NCI-H2081 treated with DMSO at 0.1 percent for 48 hours (cell line): ENCODE measurements at places on chromosomes 6 and 20.

DNA sequence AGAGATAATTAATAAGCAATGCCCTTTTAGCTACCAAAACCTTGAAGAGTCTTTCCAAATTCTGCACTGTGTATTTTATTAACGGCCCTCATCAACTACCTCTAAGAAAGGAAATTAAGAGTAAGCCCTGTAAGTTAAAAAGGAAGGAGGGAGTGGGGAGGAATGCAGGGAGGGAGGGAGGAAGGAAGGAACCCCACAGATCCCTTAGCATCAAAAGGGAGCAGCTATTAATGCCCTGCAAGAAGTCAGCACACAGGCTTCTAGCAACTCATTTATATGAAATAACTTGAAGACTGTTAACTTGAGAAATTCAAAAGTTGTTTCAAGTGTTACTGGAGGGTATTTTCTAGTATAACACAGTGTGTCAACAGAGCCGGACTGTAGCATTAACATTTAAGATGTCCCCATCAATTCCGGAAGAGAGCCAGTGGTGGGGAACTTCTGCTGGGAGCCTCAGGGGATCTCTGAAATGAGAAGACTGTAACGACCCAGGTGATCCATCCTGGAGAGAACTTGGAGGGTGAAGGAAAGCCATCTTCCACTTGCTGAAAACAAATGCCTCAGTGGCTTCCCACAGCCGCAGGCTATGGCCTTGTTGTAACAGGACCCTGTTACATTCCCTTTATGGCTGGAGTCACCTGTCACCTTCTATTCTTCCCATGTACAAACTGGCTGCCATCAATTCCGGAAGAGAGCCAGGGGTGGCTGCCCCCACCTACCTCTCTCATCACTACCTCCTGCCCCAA lies 33.2 kb downstream of the SLC22A23 start:
- DNase-seq: no peak

DNA sequence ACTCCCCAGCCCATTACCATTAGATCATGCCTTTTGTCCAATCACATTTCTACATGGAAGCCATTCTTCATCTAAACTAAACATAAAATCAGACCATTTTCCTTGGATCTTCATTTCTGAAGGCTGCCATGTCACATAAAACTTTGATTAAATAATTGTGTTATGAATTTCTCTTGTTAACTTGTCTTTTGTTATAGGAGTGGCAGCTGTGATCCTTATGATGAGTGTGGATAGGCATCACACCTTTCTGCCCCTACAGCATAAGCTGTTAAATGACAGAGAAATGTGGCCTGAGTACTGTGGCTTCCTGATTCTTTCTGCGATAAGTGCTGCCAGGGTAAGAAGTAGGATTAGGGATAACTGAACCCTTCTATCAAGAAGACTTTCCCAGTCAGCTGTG lies 247.1 kb upstream of the MOCS1 start:
- DNase-seq: no peak

- no peak for DNase-seq
Observed at GRCh38 chr6:108543175-108543940, 17.4 kb upstream of the FOXO3 start.

GRCh38 chr6:166626177-166627032 lies 646 bp downstream of the RPS6KA2 start:
- no peak for DNase-seq

GRCh38 chr20:60262967-60263603 lies 304.9 kb downstream of the CDH26 start:
- DNase-seq: no peak

- DNase-seq: no peak
Observed at GRCh38 chr20:16551607-16552006, 21.6 kb downstream of the KIF16B start.
